Left colon (tissue), 2 donors: ENCODE measurements at places on chromosomes 7 and 10.

- no peak for DNase-seq
Observed at GRCh38 chr7:130256704-130257103, 10.0 kb upstream of the CPA2 start.

GRCh38 chr10:75014516-75015230 is 96.8 kb upstream of the SAMD8 start:
- no peak for DNase-seq

- peak; percentile 49 for DNase-seq
Observed at GRCh38 chr10:78964952-78965633, 103.7 kb upstream of the ZMIZ1 start.

GRCh38 chr10:122246830-122247520 is 24.1 kb upstream of the BTBD16 start:
- no peak for DNase-seq

DNA sequence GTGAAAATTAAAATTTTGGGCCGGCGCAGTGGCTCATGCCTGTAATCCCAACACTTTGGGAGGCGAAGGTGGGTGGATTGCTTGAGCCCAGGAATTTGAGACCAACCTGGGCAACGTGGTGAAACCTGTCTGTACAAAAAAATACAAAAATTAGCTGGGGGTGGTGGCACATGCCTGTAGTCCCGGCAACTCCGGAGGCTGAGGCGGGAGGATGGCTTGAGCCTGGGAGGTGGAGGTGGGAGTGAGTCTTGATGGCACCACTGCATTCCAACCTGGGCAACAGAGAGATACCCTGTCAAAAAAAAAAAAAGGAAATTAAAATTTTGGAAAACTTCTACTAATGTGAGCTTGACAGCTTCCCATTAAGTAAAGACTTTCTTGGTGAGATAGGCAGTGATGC is 3.1 kb downstream of the SRRT start:
- DNase-seq, result no peak

- no peak for DNase-seq
Observed at GRCh38 chr7:43460733-43461348, 122.1 kb upstream of the STK17A start.

DNA sequence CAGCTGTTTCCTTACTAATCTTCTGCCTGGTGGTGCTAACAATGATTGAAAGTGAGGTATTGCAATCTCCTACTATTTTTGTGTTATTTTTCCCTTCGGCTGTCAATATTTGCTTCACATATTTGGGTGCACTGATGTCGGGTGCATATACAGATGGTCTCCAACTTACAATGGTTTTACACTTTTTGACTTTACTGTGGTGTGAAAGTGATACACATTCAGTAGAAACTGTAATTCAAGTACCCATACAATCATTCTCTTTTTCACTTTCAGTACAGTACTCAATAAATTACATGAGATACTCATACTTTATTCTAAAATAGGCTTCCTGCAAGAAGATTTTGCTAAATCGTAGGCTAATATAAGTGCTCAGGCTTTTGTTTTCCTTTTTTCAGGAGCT is 73.2 kb downstream of the RNF216 start:
- no peak for DNase-seq
